ENCODE measurements at places on chromosomes 7 and 10.

GRCh38 chr7:150402671-150403321 lies 23.7 kb downstream of the ZNF775 start:
- DNase-seq = no peak

DNA sequence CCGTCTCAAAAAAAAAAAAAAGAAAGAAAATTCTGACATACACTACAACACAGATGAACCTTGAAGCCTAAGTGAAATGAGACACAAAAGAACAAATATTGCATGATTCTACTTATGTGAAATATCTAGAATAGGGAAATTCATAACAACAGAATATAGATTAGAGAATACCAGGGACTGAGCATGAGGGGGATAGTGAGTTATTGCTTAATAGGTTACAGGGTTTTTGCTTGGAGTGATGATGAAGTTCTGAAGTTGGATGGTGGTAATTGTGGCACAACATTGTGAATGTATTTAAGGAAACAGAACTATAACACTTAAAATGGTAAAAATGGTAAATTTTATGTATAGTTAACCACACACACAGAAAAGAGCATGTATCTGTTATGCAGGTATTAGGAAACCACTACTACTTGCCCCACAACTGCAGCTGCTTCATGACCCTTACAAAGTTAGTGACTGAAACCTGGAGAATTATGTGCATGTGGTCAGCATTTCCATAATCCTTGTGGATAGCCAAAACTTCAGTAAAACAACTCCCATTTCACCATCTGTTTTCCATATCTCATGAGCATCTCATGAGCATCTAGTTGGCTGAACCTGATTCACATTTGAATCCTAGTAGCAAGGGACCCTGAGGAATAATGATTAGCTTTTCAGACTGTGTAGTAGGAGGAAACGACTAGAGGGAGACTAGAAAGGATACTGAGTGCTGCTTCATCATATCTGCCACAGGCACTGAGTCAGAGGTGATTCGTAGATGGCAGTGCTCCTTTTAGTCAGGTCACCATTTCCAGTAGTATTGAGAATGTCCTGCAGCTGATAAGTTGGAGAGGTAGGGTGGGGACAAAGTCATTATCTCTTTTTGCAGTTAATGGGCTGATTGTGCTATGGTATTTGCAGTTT lies 26.3 kb downstream of the SAMD8 start:
- DNase-seq = no peak

- DNase-seq = no peak
These were observed 93.3 kb downstream of the ZNF777 start for GRCh38 chr7:149367418-149368180.

- DNase-seq = no peak
These were observed 319.4 kb downstream of the WDR37 start for GRCh38 chr10:1375346-1376170.

- DNase-seq = no peak
These were observed 52.6 kb downstream of the PTEN start for GRCh38 chr10:87915989-87916388.

- no peak for DNase-seq
These were observed 331.1 kb downstream of the ANKRD30A start for GRCh38 chr10:37456456-37456855.

- no peak for DNase-seq
These were observed 3.0 kb downstream of the PDK4 start for GRCh38 chr7:95593343-95593742.

- no peak for DNase-seq
These were observed 79.7 kb downstream of the CTTNBP2 start for GRCh38 chr7:117793521-117793920.

DNA sequence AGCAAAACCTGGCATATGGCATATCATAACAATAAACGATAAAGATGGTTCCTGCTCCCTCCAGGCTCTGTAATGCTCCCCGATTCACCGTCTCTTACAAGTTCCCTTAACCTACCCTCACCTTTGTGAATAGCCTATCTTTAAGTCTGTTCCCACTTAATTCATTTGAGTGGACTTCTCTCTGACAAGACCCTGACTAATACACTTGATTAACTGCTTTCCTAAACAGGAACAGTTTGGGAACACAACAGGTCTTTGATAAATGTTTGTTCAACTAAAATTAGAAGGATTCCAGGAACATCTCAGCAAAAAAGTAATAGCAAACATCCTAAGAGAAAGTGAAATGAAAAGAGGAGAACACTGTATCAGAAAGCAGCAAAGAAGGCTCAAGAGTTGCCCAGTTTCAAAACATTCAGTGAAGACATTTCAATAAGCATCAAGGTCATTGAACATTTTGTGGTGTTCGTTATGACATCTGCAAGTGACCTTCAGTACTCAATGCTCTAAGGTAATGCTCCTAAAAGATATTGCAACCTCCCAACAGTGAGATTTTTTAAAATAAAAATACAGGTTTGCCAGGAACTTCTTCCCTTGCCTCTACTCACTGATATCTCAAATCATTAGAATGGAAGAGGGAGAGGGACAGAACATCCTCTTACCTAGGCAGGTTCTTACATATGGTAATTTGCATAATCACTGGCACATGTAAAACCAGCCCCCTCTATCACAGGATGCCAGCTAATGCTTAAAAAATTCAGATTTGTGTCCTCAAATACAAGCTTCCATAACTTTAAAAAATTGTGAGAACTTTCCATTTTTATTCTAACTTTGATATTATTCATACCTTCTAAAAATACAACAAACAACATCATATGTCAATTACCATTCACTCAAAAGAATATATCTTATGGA lies 11.4 kb upstream of the ARHGAP12 start:
- DNase-seq = no peak

- no peak for DNase-seq
These were observed 1.3 kb downstream of the LSMEM1 start for GRCh38 chr7:112481833-112482670.

DNA sequence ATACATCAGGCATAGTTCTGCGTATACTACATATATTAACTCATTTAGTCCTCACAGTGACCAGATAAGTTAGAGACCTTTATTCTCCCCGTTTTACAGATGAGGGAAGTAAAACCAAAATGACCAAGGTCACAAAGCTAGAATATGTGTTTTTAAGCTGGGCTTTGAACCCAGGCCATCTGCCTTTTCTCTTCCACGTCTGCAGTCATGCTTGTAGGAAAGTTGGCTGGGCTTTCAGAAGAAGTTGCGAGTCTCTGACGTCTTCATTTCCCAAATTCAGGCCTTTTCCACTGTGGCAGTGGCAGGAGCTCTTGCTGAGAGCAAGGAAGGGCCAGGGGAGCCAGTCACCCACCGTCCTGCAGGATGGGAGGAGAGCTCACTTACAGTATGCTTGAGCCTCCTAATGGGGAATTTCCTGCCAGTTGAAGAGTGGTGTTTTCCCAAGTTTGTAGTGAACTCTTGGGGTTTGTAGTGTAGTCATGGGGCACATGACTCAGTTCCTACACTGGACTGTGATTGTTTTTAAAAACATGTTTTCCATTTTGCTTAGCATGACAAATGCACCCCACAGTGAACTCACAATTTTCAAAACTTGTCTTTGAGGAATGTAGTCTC lies 34.2 kb downstream of the CYP17A1 start:
- DNase-seq = no peak

GRCh38 chr10:78619896-78620295 lies 448.9 kb upstream of the ZMIZ1 start:
- DNase-seq = no peak

DNA sequence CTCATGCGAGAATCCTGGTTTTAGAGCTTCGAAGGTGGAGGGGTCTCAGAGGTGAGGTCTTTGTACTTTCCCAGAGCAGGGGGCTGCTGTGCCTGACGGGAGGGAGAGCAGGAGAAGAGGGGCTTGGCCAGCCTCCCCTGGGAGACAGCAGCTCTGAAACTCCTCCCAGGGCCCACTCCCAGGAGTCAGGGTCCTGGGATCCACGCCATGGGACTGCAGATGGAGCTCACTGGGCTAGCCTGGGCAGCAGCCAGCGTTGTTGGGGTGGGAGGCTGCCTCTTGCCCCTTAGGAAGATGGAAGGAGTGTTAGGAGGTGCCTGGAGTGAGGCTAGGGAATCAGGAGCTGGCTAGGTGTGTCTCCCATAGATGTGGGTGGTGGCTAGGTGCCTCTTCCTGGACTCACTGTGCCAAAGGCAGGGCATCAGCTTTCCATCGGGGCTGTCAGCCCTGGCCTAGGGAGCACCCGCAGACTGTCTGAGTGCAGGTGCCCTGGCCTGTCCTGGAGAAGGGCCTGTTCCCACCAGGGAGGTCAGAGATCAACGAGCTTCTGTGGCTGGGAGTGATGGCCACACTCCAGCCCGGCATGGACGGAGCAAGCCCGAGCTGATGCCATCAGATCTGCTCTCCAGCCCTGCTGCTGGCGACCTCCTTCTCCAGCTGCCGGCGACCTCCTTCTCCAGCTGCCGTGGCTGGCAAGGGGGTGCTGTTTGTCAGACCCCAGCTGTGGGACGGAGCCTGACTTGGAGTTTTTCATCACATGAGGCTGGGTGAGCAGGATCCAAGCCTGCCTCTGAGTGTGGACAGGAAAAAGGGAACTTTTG lies 111.3 kb downstream of the PTPN20 start:
- no peak for DNase-seq

DNA sequence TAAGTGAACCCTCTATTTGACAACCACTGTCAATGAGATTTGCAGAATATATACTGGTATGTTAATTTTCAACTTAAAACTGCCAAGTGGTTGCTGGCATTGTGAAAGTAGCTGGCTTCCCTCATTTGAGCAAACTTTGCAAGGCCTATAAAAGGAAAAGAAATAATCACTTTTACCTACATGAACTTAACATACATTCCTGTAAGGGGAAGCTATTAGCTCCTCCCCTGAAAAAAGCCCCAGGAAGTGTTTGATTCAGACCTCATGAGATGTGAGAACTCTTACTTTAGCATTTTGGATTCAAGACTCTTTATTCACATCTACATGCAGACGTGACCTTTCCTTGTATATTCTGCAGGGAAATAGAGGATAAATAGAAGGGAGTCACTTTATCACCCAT lies 175.6 kb downstream of the OTUD1 start:
- DNase-seq = no peak

DNA sequence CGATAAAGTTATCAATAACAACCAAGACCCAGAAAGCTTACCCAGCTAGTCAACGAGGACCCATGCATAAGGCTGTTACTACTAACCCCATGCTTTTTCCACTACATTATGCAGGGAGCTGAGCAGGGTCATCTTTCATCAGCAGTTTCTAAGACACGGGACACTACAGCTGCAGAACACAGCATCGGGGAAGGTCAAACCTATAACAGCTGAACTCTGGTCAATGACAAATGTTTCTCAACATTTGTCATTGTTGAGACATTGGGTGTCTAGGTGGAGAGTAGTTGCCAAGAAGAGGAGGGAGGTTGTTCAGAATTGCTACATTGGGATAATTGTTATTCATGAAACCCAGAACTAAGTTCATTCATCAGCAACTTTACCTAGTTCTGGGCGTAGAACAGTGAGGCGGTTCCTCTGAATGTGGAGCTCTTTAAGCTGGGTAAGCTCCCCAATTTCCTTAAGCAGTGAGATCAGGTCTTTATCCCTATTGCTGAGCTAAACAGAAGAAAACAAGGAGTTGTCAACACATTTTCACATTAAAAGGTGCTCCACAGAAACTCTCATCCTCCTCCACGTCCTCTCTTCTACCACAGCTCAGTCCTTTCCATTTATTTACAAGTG lies 105.6 kb downstream of the ZNF22 start:
- DNase-seq = no peak

- DNase-seq = no peak
These were observed 13.2 kb downstream of the TMEM273 start for GRCh38 chr10:49174926-49175500.

GRCh38 chr10:33559105-33559504 lies 224.6 kb upstream of the NRP1 start:
- DNase-seq = no peak

GRCh38 chr7:92681633-92682032 lies 91.4 kb upstream of the FAM133B start:
- no peak for DNase-seq

- DNase-seq = no peak
These were observed 293.0 kb upstream of the AKR1E2 start for GRCh38 chr10:4532976-4533375.

DNA sequence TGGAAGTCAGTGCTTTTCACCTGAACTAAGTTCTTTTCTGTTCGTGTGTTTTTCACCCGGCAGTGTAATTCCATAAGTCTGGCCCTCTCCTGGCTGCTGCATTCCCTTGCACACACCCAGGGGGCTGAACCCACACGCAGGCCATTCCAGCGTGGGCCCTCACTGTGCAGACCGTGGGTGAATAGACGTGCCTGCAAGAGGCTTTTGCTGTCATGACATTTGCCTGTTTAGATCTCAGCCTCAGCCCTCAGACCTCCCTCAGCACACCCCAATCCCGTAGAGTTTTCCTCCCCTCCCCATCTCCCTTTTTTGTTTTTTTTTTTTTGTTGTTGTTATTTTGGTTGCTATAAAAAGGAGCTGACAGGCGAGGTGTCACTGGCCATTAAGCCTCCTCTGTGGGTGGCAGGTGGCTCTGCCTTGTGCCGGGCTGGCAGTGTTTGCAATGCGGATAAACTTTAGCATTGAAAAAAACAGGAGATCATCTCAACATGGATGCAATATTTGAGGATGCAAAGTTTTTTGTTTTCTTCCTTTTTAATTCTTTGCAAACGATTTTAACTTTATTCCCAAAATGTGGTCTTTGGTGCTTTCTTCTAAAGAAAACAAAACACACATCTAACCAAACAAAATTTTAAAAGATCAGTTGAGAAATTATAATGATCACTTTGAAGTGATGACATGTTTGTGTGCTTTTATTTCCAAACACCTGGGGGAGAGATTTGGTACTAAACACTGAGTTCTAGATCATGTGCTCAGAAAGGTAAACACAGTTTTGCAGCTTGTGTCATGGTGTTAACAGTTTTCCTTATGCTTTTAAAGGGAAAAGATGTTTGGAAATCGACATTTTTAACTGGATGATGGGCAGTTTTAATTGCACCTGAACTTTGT lies 58.8 kb downstream of the WDR37 start:
- no peak for DNase-seq

DNA sequence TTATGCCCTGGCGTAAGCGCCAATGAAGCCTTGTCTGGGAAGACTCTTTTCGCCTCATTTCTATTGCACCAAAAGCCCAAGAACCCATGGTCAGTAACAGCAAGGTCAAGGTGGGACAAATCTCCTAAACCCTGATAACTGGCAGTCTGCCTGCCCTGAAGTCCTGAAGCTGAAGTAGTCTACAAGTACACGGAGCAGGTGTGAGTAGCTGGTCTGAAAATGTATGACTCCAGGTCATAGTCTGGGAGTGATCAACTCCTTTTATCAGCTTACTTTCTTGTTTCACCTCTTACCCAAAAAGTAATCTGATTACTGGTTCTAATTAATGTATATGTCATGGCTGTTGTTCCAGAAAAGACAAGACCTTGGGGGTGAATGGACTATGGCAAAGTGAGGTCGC lies 107.3 kb upstream of the EFCAB10 start:
- DNase-seq = peak; percentile 44

Data from DMS79 treated with DMSO at 0.1 percent for 48 hours (cell line).